ENCODE measurements at places on chromosomes 2 and 18.

GRCh38 chr2:6764968-6765723 lies 100.6 kb downstream of the CMPK2 start:
- DNase-seq: no peak

- DNase-seq: no peak
Measured at GRCh38 chr2:96604104-96604503, 34.0 kb downstream of the KANSL3 start.

- no peak for DNase-seq
Measured at GRCh38 chr2:72263776-72264060, 116.1 kb upstream of the CYP26B1 start.

GRCh38 chr2:69964353-69964841 lies 3.0 kb upstream of the ASPRV1 start:
- DNase-seq: no peak

DNA sequence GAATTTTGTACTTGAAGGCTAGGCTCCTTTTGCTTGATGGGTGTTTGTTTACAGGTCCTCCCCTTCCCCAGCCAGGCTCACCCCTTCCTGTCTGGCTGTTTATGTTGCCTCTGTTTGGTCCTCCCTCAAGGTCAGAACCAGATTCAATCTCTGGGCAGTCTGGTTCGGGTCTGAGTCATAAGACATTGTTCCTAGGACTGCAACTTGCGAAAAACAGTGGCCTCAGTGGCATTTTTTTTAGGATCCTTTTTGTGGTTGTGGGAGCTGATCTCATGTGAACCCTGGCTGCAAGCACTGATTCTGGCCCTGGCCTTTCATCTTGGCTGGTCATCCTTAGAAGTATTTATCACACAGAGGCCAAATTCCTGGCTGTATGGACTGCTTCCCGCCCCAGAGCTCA lies 370.4 kb downstream of the CLIP4 start:
- no peak for DNase-seq

GRCh38 chr2:126778561-126779501 lies 119.9 kb upstream of the TEX51 start:
- DNase-seq: no peak

DNA sequence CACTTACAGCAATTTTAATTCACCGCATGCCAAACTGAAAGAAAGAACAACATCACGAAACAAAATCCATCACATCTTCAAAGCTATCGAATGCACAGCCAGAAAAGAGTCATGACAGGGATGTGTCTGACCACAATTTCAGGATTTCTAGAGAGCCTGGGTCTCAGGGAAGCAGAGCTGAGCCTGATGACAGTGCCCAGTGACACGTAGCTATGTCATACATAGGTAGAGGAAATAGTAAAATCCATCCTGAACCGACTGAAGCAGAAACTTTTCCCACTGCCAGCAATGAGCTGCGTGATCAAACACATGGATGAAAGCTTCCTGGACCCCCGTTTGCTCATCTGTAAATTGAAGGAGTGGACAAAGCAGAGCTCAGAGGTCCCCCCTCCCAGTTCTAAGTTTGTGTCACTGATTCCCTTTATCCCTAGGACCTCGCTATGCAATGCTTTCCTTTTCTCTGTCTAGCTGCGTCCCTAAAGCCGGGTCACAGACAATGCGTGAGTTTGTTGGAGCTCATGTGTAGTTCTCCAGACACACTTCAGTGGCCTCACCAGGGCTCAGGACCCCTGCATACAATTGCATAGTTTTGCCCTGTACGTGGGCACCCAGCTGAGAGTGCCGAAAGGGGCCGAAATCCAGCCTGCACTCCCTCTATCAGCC lies 37.6 kb downstream of the CCBE1 start:
- DNase-seq: no peak

- no peak for DNase-seq
Measured at GRCh38 chr2:120323807-120324399, 22.0 kb upstream of the INHBB start.

GRCh38 chr2:188452084-188452483 lies 160.4 kb downstream of the GULP1 start:
- DNase-seq: no peak

GRCh38 chr2:42089340-42089925 lies 41.6 kb downstream of the PKDCC start:
- no peak for DNase-seq

DNA sequence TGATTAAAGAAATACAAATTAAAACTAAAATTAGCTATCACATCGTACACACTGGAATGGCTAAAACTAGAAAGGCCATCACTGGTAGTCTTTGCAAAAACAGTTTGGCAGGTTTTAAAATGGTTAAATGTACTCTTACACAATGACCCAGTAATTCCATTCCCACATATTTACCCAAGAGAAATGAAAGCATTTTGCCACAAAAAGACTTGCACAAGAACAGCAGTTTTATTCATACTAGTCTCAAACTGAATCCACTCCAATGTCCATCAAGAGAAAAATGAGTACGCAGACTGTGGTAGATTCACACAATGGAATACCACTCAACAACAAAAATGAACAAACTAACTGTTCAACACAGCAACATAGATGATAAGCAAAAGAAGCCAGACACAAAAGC lies 29.1 kb downstream of the SP140L start:
- DNase-seq: no peak

- no peak for DNase-seq
Measured at GRCh38 chr18:63604791-63605567, 17.8 kb downstream of the SERPINB13 start.

All from anterior cingulate cortex (tissue), 58 donors.